ENCODE measurements at places on chromosomes 7 and 10. TPM values are rescaled to one million over a fixed set of nuclear protein-coding genes. Genes with fewer than 3 reads are reported as not detected.

DNA sequence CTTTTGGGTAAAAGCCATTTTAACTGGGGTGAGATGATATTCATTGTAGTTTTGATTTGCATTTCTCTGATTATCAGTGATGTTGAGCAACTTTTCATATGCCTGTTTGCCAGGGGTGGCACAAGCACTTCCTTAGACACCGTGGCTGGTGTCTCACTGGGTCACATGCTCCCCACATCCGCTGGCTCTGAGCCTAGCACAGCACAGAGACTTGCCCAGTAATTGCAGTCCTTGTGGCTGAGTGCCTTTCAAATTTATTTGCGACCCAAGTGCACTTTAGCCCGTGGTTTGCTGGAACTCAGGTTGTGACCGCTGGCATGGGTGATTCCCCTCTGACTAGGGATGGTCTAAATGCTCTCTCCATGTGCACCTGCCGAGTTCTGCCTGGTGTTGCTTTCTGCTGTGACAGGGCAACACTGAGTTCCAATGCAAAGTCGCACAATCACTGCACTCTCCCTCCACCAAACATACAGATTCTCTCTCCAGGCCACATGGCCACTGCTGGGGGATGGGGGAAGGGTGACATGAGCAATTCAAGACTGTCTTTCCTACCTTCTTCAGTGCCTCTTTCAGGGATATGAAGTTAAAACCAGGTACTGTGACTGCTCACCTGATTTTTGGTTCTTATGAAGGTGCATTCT lies 66.5 kb downstream of the ZNF277 start:
- H3K4me1 ChIP-seq = peaks cover 12% of the 10 kb centered on the region
- DNase-seq = no peak
- no peaks in the 10 kb centered on the region for H3K27me3 ChIP-seq
- no peak overlapping the region for H3K27ac ChIP-seq
- no peak overlapping the region for H3K4me3 ChIP-seq

DNA sequence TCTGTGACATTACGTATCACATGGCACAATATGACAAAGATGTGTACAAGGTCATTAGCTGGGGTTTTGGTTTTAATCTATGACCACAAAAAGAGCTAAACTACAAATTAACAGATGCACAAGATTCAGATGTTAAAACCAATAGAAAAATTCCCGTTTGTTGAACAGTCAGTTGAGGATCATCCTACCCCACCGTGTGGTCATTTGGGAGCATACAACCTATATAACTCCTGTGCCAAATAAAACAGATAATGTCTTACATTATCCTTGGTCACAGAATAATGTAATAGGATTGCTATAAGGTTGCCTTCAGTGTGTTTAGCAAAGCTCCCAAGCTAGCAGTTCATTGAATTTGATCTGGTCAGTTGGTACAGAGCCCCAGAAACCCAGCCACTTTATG lies 28.2 kb downstream of the ASNS start:
- DNase-seq = no peak
- H3K27ac ChIP-seq = no peak overlapping the region
- H3K4me1 ChIP-seq = no peaks in the 10 kb centered on the region
- no peaks in the 10 kb centered on the region for H3K36me3 ChIP-seq

DNA sequence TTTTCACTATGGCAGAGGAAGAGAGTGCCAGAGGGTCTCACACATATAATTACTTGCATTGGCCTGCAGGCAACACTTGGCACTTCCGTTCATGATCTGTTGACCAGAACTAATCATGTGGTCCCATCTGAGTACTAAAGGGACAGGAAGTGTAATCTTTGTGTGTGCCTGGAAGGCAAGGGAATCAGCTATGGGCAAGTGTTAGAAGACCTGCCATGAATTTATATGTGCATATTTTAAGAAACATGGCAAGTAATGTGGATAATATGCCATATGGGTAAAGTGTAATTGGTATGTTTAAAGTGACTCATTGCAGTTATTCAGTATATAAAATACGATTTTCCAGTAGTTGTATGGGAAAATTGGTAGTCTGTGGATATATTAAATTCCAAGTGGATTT lies 46.1 kb downstream of the CCSER2 start:
- H3K27ac ChIP-seq = no peak overlapping the region
- no peaks in the 10 kb centered on the region for H3K27me3 ChIP-seq
- H3K4me1 ChIP-seq = peaks cover 11% of the 10 kb centered on the region
- peaks cover 19% of the 10 kb centered on the region for H3K36me3 ChIP-seq
- DNase-seq = no peak

- no peak for DNase-seq
- peaks cover 1% of the 10 kb centered on the region for H3K36me3 ChIP-seq
- no peaks in the 10 kb centered on the region for H3K27me3 ChIP-seq
- H3K4me3 ChIP-seq = no peak overlapping the region
- no peaks in the 10 kb centered on the region for H3K4me1 ChIP-seq
Observed at GRCh38 chr7:36506820-36507219, 117.2 kb downstream of the ANLN start.

Gene PANK1
- 38.0 TPM for total RNA-seq

- H3K36me3 ChIP-seq = no peaks in the 10 kb centered on the region
- H3K4me3 ChIP-seq = no peak overlapping the region
- H3K4me1 ChIP-seq = peaks cover 3% of the 10 kb centered on the region
- H3K27ac ChIP-seq = no peak overlapping the region
Observed at GRCh38 chr10:122875843-122876466, 3.4 kb downstream of the FAM24B start.
